ENCODE measurements at places on chromosomes 12 and 14.
A peak's percentile ranks its signal among the peaks of the same experiment; 100 is the strongest.

DNA sequence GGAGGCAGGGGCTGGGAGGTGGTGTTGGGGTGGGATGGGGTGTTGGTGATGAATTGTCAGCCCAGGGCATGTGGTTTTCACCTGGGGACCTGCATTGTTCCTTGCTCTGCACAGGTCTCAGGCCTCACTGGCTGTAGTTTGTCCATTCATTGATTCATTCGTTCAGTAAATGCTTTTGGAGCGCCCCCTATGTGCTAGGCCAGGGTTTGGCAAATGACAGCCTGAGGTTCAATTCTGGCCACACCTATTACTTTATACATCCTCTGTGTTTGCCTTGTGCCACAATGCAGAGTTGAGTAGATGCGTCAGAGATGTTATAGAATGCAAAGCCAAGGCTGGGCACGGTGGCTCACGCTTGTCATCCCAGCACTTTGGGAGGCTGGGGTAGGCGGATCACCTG, 4.7 kb downstream of the ADCK1 start:
- no peak for DNase-seq

GRCh38 chr14:63510538-63510937, 32.6 kb downstream of the PPP2R5E start:
- DNase-seq, result no peak

GRCh38 chr14:68392393-68393141, 400.3 kb downstream of the ZFP36L1 start:
- DNase-seq, result no peak

DNA sequence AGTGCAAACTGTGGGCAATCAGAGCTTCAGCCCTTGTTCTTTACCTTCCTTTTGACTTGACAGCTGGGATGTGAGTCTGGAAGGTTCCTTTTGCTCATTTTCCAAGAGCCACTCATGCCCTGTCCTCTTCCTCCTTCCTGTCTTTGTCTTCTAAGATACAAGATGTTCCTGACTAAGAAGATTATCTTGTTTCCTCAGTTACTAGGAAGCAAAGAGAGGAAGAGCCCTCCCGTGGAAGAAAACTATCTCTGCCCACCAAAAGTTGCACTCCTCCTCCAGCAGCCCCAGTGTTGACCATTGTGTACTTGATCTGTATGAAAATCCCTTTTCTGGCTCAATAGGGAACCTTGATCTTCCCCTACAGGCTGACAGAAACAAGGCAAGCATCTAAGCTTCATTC, 138.0 kb downstream of the C12orf75 start:
- DNase-seq, result no peak

DNA sequence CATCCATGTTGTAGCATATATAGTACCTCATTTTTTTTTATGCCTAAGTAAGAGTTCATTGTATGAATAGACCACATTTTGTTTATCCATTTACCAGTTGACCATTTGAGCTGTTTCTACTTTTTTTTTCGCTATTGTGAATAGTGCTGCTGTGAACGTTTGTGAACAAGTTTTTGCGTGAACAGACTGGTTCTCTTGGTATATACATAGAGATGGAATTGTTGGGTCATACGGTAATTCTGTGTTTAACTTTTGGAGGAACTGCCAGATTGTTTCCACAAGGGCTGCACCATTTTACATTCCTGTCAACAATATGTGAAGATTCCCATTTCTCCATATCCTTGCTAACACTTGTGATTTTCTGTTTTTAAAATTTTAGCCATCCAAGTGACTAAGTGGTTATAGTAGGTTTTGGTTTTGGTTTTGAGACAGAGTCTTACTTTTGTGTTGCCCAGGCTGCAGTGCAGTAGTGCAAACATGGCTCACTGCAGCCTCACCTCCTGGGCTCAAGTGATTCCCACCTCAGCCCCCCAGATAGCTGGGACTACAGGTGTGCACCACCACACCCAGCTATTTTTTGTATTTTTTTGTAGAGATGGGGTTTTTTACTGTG, 68.3 kb upstream of the AMN start:
- DNase-seq, result no peak

DNA sequence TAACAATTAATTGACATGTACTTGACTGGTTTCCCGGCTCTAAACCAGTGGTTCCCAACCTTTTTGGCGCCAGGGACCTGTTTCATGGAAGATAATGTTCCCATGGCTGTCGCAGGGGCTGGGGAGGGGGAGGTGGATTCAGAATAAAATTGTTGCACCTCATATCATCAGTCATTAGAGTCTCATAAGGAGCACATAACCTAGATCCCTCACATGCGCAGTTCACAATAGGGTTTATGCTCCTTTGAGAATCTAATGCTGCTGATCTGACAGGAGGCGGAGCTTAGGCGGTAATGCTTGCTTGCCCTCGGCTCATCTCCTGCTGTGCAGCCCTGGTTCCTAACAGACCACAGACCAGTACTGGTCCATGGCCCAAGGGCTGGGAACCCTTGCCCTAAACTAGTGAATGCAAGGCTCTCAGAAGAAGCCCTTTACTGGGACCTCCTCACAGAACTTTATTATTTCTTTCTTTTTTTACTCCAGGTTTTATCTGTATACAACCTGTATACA, 86.4 kb upstream of the SINHCAF start:
- no peak for DNase-seq

DNA sequence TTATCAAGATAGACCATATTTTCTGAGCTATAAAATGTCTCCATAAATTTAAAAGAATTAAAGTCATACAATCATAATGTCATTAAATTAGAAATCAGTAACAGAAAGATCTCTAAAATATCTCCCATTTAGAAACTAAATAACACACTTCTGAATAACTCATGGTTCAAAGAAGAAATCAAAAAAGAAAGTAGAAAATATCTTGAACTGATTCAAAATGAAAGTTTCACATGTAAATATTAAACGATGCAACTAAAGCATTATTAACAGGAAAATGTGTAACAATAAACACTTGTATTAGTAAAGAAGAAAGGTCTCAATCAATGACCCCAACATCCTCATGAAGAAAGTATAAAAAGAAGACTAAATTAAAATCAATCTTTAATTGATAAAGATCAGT, 50.5 kb upstream of the PZP start:
- DNase-seq, result no peak

- DNase-seq, result no peak
Measured at GRCh38 chr12:120150919-120151525, 34.5 kb upstream of the RAB35 start.

DNA sequence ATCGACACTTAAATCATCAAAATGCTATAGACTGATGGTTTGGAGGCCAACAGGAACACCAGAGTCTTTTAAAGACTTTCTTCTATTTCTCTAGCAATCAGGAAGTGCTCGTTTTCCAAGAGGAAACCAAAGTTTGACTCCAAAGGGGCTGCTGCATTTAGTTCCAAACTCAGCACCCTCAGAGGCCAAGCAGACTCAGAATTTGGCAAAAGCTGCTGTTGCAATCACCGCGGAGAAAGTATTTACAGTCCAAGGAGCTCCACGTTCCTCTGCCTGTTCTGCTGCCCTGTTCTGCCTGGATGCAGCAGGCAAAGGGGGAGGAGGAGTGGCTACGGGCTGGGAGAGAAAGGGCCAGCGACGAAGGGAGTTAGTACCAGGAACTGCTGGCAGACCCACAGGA, 325.1 kb downstream of the BCL11B start:
- peak; percentile 63 for DNase-seq

DNA sequence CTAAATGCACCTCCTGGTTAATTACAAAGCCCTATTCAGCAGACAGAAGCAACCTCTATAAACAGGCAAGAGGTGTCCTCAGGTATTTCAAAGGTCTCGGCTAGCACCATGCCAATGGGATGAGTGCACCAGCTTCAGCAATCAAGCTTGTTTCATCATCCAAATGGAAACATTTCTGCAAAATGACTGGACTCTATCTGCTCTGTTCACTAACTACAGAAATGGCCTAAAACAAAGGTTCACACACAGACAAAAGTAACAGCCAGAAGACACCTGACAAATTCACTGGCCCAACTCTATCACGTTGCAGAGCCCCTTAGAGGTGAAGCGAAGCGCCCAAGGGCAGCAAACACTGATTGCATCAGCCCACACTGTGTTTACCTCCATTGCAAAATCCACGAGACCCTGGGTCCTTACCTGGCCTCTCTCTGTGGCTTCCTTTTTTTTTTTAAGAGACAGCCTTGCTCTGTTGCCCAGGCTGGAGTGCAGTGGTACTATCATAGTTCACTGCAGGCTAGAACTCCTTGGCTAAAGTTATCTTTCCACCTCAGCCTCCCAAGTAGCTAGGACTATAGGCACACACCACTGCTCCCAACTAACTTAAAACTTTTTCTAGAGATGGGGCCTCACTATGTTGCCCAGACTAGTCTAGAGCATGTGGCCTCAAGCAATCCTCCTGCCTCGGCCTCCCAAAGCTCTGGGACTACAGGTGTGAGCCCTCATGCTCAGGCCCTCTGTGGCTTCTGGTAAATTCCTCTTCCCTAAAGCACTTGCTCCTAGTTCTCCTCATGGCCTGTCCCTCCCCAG, 8.5 kb upstream of the SYNE3 start:
- DNase-seq, result peak; percentile 89

DNA sequence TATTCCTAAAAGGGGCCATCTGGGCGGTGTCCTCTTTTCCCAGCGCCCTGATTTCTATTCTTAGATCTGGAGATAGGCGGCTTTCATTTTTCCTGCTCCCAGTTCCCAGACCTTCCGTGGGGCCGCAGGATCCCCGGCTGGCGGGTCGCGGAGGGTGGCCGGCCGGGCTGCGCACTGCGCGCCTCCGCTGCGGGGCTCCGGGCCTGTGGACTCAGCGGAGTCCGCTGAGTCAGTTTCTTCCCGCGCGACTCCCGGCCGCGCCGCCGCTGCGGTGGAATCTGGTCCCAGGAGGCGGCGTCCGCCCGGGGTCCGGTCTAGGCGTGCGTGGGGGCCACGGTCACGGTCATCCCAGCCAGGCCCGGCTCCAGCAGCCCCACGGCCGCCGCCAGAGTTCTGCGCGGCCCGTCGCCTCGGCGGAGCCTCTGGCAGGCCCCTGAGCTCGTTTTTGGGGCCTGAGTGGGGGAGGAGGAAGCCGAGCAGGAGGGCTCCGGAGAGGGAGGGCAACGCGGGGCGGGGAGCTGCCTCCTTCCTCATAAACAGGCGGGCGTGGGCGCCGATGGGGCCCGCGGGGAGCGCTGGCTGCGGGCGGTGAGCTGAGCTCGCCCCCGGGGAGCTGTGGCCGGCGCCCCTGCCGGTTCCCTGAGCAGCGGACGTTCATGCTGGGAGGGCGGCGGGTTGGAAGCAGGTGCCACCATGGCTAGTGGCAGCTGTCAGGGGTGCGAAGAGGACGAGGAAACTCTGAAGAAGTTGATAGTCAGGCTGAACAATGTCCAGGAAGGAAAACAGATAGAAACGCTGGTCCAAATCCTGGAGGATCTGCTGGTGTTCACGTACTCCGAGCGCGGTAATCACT, at the start of gene LRRK2:
TSS of gene LRRK2 (plus strand) at position 559 of the 853 bp plus-strand sequence. CDS start at position 694, 135 bp downstream.
- peak; percentile 80 for DNase-seq

DNA sequence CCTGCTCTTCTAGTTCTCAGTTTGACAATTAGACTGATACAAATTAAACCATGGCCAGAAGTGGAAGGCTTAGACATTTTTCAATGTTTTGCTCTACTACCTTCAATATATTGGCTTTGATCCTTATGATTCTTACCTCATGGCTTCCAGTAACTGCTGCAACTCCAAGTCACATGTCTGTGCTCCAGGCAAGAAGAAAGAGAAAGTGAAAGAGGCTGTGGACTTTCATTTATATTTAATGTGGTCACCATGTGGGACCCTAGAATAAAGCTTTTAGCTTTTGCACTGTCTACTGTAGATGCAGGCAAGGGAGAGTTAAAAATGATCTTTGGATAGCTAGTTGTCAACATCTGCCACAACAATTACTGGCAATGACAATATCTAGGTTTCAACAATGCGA, 214.3 kb upstream of the PDE3A start:
- DNase-seq, result no peak

GRCh38 chr12:74317078-74317601, 220.5 kb upstream of the ATXN7L3B start:
- DNase-seq, result peak; percentile 59

- DNase-seq, result no peak
Measured at GRCh38 chr14:68583548-68584280, 209.2 kb downstream of the ZFP36L1 start.

GRCh38 chr12:115402443-115403180, 718.6 kb upstream of the TBX3 start:
- no peak for DNase-seq

DNA sequence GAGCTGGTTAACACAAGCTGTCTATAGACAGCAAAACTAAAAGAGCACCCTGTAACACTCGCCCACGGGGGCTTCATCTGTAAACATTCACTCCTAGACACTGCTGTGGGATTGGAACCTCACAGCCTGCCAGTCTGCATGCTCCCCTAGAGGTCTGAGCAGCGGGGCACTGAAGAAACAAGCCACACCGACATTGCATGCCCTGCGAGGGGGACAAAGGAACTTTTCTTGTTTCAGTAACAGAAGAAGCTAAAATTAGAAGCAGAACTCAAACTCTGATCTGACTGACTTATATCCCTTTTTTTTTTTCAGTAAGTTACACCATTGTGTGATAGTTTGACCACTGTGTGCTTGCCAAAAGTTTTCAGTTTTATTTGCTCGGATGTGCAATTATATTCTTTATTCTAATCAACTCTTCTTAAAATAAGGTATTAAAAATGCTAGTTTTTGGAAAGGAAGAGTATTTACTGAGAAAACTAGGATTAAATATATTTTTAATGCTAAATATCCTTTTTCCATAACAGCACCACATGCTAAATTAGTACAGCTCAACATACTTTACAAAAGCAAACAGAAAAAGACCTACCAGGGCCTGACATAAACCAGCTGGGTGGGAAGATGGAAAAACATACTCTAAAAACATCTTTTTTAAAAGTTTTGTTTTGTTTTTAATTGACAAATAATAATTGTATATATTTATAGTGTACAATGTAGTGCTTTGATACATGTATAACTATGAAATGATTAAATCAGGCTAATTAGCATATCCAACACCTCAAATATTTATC, 100.2 kb downstream of the EPS8 start:
- no peak for DNase-seq

DNA sequence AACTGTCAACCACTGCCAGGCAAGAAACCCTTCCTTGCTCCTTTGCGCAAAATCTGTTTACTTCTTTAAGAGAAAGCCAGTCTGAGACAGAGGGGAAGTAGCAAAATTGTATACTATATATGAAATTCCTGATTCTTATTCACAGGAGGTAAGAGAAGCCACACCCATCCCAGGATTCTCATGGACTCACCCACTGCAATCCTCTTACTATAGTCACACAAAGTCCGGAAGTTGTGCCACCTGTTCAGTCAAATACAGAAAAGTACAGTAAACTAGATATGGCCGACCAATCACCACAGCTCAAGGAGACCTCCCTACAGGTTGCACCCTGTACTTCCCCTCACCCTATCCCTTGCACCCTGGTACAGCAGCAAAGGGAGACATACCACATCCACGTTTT, 2.9 kb downstream of the PRMT5 start:
- no peak for DNase-seq

GRCh38 chr14:45699471-45699870, 446.5 kb upstream of the MIS18BP1 start:
- peak; percentile 76 for DNase-seq
